ENCODE measurements at places on chromosomes 7 and 10.

GRCh38 chr10:97763947-97764346, 7.9 kb downstream of the SFRP5 start:
- DNase-seq, result no peak

DNA sequence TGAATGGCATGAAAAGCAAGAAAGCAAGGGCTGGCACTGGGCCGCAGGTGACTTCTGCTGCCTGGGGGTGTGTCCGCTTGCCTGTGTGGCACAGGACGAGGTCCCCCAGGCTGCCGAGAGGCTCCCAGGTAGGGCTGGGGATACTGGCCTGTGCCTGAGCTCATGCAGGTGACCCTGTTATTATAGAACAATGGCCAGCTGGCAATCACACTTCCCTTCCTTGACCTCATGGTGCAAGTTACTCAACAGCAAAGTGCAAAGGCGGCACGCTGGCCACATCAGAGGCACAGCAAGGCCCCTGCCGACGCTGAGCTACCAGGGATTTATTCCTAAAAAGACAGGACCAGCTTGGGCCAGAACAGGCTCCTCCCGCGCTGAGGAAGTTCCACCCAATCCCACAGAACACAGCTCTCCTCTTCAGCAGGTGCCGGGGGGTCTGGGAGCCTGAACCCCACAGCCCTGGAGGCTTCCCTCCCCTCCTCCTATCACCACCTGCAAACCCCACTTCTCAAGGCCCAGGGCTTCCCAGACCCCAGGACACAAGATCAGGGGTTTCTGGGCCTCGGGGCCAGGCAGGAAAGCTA, 1.4 kb upstream of the ADAM8 start:
- no peak for DNase-seq

DNA sequence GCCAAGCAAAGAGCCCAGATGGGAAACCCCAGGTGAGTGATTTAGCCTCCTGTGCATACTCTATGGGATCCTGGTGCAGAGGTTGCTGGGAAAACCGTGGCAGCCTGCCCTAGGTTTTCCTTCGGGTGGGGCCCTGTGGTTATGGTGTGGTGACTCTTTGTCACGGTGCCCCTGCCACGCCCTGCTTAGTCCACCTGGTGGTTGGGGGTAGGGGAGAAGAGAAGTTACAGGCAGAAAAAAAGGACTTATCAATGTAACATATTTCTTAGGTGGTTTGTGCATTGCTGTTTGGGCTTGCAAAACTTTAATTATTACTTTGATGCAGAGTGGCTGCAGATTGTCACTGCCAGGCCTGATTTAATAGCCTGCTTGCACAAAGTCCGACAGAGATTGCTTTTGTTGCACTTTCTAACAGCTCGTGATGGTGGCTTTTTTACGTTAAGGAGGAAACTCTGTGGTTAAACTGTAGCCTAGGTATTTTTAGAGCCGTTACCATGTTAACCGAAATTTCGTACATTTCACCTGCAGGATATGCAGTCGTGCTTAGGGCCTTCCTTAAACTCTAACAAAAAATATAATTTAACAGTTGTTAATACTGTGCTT, 197.4 kb downstream of the RNLS start:
- DNase-seq, result no peak

DNA sequence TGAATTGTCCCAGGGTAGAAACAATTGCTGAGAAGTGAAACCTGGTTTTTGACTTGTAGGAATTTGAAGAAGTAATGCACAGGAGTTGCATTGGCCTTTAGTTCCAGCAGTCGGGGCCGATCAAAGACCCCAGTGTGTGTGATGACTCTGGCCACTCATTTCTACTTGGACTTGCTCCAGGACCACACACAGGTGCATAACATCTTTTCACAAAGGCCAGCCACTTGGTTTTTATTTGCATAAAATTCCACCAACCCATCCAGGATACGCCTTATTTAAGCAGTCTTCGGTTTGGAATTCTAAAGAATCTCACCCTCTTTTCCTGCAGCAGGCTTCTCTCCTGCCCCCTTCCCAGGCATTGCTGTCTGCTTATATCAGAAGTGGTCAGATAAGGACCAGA, 162.0 kb upstream of the HABP2 start:
- DNase-seq, result no peak

DNA sequence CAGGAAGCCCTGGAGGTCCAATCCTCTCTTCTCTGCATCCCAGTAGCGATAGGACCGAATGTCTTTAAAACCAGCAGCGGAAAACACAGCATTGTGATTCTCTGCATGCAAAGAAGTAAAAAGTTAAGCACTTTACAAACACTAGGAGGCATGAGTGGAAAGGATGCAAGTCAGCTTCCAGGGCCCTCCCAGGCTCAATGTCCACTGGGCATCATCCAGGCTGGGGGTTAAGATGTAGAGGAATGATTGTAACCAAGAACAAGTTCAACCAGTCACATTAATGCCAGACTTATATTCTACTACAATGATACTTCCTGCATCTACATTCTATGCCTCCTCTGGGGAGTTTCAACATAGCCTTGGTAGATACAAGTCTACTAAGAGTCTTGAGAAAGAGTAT, 24.3 kb downstream of the GOT1 start:
- DNase-seq, result no peak

GRCh38 chr7:126804604-126805003, 448.1 kb downstream of the GRM8 start:
- no peak for DNase-seq

GRCh38 chr7:155789001-155789725, 23.1 kb downstream of the SHH start:
- DNase-seq, result no peak

GRCh38 chr10:118310822-118311221, 31.3 kb downstream of the FAM204A start:
- no peak for DNase-seq

- no peak for DNase-seq
Measured at GRCh38 chr10:8035006-8035640, 19.4 kb upstream of the GATA3 start.

GRCh38 chr7:155959894-155960293, 147.6 kb upstream of the SHH start:
- no peak for DNase-seq

- no peak for DNase-seq
Measured at GRCh38 chr10:42996588-42996987, 80.3 kb upstream of the RET start.

DNA sequence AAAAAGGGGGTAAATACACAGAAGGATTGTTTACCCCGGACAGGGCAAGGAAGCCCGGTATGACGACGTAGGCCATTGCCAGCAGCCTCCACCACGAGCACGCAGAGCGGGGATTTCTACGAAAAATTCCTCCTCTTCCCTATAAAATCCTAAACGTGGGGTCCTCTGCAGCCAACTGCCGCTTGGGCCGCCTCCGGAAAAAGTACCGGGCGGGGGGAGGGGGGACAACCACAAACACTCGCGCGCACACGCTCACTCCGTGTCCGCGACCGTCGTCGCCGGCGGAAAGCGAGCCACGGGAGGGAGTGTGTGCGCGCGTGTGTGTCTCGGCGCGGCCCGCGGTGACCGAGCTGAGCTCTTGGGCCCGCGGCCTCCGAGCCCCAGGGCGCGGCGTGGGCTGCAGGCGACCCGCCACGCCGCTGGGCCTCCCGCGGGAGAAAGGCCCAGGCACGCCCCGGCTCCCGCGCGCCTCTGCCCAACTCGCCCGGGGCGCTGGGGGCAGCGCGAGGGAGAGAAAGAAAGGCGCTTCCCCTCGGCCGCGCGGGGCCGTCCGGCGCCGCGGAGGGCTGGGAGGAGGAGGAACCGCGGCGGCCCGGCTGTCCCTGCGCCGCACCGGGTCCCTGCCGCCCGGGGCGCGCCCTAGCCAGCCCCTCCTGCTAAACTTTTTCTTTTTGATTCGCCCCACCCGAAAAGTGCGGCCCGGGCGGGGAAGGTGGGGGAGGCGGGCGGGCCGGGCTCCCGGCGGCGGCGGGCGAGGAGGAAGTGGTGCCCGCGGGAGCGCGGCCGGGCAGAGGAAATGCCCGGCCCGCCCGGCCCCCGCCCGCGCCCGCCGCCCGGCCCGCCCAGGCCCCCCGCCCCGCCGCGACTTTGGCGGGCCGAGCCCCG, 1.5 kb downstream of the CTBP2 start:
- DNase-seq, result no peak

- no peak for DNase-seq
Measured at GRCh38 chr10:132803416-132804210, 17.7 kb upstream of the NKX6-2 start.

- DNase-seq, result no peak
Measured at GRCh38 chr7:87317691-87318245, 27.7 kb upstream of the CROT start.

- DNase-seq, result peak; percentile 67
Measured at GRCh38 chr7:102439963-102440795, 6.8 kb downstream of the ORAI2 start.

- no peak for DNase-seq
Measured at GRCh38 chr10:109893386-109893785, 29.9 kb downstream of the XPNPEP1 start.

DNA sequence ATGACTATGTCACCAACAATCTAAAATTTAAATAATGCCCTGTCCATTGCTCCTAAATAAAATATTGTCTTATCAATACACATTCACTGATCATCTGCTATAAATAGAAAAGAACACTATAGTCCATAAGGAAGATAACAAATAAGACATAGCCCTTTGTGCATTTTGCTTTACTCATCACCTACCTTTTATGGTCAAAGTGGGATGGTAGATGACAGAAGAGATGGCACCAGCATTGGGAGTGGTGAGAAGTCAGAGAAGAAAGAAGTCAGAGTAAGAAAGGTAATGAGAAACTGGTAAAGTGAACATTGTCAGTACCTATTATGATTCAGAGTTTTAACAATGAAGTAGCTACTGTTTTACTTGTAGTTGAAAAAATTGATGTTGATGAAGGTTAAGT, 31.1 kb downstream of the SEMA3E start:
- no peak for DNase-seq

- no peak for DNase-seq
Measured at GRCh38 chr10:70492786-70493659, 14.5 kb downstream of the PALD1 start.

DNA sequence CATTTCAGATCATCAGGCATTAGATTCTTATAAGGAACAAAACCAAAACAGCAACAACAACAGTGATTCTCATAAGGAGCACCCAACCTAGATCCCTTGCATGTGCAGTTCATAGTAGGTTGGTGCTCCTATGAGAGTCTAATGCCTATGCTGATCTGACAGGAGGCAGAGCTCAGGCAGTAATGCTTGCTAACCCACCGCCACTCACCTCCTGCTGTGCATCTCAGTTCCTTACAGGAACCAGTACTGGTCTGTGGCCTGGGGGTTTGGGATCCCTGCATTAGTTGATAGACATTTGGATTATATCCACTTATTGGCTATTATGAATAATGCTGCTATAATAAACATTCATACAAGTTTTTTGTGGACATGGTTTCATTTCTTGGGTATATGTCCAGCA, 14.0 kb downstream of the MKLN1 start:
- no peak for DNase-seq

DNA sequence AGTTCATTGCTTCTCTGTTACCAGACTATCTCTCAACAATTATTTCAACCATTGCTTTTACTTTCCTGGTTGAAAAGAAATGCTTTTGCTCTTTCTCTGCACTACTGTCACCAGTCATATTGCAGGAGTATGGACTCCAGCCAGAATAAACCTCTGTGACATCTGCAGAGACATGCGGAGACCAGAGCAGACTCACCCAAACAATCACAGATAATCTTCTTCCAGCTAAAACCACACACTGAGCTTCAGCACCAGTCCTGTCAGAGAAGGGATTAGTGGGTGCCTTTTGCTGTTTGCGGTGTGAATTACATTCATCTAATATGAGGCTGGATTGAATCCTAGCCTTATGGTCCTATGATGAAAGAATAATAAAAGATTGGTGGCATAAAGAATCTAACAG, 258.6 kb downstream of the CNTNAP2 start:
- DNase-seq, result no peak

GRCh38 chr10:102660888-102661657, 16.8 kb downstream of the TRIM8 start:
- DNase-seq, result no peak

DNA sequence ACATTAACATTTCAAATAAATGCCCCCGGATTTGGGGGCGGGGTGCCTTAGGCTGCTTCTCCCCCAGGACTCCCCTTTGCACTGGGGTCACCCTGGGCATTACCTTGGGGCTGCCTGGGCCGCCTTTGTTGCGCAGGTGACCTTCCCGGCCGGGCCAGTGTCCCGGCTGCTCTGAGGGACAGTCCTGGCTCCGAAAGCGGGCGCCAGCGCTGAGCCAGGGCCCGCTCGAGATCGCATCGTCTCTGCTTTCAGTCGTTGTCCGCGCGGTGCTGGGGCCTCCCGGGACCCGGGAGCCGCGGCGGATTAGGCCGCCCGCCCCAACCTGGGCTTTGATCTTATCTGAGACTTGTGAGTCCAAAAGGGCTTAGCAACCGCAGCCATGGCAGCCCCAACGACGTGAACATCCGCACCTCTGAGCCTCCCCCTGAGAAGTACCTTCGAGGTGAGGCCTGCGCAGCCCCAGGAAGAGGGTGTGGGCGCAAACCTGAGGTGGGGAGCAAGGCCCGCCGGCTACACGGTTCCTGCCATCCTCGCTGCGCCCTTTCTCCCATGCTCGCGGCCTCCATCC, 14.8 kb upstream of the WAPL start:
- no peak for DNase-seq

DNA sequence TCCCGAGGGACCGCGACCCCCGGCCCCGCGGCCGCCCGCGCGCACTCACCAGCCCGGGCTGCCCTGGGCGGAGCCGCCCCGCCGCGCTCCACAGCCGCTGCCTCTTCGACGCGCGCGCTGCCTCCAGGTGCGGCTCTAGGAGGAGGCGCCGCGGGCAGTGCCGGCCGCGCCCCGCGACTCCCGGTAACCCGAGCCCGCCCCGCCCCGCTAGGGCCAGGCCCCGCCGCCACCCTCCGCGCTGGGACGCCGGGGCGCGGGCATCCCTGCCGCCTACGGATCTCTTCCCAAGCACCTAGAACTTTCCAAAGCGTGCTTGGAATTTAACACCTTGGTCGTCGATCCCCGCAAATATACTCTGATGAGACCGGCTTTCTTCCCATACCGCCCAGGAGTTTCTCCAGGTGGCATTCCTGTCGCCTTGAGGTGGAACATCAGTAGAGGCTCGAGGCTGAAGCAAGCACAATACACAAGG, at the start of gene SLC26A5:
SLC26A5 (minus strand) TSS at position 159 of the 472 bp plus-strand sequence. CDS start 24,693 bp downstream, outside the sequence.
- no peak for DNase-seq

DNA sequence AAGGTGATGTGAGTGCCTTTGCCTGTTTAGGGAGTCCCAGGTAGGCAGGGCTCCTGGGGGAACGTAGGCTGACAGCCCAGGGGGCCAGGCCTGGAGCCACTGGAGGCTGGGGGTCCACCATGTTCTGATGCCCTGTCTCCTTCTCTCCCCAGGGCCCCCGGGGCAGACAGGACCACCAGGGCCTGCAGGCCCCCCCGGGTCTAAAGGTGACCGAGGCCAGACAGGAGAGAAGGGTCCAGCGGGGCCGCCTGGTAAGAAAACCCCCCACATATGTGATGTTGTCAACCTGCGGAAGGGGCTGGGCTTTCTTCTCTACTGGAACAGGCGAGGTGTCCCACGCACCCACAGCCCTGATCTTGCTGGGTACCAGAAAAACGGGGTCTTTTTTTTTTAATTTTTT, 85.2 kb downstream of the MYL10 start:
- no peak for DNase-seq

GRCh38 chr10:102153093-102153620, 968 bp downstream of the NOLC1 start:
- DNase-seq, result no peak
